ENCODE measurements at places on chromosomes 7 and 10.
A peak's percentile ranks its signal among the peaks of the same experiment; 100 is the strongest.

DNA sequence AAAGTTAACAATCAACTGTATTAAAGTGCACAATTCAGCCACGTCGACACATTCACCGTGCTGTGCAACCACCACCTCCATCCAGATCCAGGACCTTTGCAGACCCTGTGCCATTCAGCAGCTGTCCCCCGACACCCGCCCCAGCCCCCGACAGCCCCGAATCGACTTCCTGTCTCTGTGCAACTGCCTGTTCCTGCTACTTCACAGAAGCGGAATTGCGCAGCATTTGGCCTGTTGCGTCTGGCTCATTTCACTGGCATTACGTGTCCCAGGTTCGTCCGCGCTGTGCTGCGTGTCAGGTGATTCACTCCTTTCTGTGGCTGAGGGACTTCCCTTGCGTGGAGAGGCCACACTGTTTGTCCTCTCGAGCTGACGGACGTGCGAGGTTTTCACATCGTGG, 33.2 kb upstream of the DNAAF5 start:
- DNase-seq: no peak

DNA sequence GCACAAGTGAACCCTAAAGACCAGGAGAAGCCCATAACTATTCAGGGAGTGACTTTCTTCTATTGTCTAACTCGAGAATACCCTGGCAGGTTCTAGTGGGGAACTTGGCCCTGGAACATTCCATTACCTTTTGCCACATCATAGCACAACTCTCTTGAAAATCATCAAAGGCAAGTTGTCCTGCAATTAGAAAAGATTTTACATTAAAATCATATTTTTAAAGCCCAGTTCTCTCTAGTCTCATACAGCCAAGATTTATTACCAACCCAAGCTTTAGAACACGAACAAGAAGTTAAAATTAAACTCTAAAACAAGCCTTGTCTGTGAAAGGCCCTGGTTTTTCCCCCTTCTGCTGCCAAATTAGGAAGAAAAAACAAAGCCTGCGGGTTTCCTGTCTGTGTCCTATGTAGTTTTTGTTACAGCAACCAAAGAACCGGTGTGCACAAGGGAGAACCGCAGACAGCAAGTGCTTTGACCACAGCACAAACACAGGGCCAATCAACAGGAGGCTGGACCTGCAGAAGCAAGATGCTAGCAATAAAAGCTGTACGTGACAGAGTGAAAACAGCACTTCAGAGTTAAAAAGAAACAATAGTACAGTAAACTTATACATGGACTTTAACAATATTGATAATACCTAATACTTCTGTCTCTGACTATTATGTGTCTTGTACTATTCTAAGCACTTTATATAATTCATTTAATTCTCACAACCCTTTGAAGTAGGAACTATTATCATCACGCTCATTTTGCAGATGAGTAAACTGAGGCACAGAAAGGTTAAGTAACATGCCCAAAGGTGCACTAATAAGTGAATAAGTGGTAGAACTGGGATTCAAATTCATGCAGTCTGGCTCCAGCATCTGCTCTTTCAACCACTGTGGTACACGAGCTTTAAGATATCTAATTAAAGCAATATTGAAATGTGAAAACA, 65.8 kb downstream of the STK17A start:
- peak; percentile 80 for DNase-seq

DNA sequence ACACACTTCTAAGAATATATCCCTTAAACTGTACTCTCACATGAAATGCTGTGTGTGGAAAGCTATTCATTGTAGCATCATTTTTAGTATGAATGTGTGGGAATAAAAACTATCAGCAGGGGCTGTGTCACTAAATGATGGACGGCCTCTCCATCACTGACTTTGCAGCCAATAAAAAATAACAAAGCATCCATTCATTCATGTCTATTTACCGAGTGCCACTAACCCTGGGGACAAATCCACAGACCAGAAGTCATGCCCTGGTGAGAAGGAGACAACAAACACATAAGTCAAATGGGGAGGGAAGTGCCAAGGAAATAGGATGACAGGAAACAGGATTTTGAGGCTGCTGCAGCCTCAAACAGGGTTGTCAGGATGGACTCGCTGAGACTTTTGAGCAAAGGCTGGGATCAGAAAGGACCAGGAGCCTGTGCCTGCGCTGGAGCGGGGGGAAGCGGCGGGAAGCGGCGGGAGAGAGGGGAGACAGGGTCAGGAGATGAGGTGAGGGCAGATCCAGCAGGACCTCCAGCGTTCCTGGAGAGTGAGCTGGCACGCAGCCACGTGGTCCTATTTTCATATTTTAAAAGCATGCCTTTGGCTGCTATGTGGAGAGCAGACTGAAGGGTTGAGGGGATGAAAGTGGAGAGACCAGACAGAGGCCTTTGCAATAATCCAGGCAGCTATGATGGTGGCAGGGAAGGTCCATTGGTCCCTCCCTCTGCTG, 2.2 kb upstream of the NOM1 start:
- DNase-seq: no peak

DNA sequence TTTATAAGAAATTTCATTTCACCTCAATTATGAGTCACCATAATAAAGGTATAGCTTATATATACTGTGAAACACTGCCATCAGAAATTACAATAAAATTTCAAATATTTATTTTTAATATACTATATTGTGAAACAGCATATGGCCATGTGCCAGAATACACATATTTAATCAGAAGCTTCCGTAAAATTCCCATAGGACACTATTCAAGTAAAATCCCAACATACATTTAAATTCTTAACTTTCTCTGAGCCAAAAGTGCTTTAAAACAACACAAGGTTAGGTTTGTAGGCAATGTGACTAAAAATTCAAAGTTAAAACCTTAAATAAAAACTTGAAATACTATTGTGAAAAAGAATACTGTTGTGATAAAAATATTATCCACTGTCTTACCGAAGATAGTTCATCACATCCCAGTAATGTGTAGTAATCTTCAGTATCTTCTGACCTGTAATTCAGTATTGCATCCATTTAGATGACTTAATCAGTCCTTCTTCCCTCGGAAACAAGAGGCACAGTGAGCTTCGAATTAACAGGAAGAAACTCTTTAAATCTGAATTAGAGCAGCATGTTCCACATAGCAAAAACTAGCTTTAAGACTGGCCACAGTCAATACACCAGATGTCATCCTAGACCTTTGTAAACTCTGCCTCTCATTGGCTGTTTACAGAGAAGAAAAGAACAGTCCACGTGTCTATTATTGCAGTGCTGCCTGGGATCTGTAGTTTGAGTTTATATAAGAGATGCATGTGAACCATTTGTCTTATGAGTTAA, at the start of gene DNAJC12:
DNAJC12 (minus strand) TSS at position 648 of the 774 bp plus-strand sequence; CDS start at position 471, 177 bp downstream.
- DNase-seq: peak; percentile 73

DNA sequence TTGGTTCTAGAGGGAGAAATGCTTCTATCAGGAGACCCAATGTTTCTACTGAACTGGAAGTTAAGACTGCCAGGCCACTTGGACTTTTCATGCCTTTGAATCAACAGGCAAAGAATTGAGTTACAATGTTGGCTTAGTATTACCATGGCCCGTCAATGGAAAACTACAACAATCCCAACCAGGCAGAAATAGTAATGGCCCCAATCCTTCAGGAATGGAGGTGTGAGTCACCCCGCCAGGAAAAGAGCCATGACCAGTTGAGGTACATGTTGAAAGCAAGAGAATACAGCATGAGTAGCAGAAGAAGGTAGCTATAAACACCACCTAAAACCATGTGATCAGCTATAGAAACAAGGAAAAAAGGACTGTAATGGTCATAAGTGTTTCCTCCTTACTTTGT, 101.9 kb downstream of the DGKB start:
- DNase-seq: no peak

GRCh38 chr7:12833829-12834228, 146.4 kb downstream of the ARL4A start:
- no peak for DNase-seq

DNA sequence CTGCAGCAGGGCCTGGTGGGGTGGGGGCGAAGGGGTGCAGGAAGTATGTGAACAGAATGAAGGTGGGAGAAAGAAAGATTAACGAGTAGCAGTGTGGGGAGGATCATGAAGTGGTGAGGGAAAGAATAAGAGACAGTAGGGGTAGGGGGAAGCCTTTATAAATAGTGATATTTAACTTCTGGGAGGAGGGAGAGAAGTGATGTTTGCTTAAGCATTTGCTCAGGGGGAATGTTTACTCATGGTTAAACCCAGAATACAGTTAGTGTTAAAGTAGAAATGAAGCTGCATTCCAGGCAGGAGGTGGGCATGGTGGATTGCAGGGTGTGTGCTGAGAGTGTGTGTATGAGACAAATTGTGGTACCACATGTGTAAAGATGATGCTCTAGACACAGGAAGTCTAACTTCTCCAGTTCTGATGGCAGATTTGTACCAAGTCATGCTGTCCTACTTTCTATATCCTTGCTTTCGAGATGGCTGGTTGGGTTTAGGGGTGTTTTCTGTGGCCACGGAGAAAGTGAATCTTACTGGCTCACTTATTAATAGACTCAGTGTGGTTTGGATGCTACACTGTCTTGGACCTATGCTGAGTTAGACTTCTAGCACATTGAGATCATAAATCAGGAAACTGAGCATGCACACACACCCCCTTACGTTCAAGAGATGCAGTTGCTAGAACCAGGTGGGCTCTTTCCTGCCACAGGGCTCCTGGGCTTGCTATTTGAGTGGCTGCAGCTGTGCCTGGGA, 10.6 kb upstream of the DNMBP start:
- no peak for DNase-seq

Measured in hematopoietic multipotent progenitor cell (in vitro differentiated cells).